ENCODE measurements at places on chromosomes 5 and 9.

DNA sequence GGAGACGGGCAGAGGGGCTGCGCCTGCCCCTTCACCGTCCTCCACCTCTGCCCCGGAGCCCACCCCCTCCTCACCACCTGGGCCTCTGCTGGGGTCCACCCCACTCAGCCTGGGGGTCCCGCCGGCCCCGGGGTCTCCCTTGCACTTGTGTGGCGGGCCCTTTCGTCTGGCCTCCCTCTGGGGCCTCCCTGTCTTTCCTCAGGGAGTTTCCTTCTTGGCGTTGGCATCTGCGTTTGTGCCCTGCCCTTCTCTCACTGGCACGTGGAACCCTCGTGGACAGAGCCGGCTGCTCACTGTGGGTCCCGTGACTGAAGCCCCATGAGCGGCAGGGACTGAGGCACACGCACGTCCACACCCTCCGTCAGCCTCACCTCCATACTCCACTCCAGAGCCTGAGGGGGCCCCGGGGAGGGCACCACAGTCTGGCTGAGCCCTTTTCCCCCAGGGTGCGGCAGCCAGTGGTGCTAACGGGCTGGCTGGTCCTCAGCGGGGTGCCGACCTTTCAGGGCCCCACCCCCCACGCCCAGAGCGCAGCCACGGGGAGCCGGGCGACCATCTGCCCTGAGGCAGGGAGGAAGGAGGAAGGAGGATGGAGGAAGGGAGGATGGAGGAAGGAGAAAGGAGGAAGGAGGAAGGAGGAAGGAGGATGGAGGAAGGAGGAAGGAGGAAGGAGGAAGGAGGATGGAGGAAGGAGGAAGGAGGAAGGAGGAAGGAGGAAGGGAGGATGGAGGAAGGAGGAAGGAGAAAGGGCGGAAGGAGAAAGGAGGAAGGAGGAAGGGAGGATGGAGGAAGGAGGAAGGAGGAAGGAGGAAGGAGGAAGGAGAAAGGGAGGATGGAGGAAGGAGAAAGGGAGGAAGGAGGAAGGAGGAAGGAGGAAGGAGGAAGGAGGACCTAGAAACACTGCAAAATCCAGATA lies 53.0 kb upstream of the NRARP start:
- DNase-seq, result no peak

DNA sequence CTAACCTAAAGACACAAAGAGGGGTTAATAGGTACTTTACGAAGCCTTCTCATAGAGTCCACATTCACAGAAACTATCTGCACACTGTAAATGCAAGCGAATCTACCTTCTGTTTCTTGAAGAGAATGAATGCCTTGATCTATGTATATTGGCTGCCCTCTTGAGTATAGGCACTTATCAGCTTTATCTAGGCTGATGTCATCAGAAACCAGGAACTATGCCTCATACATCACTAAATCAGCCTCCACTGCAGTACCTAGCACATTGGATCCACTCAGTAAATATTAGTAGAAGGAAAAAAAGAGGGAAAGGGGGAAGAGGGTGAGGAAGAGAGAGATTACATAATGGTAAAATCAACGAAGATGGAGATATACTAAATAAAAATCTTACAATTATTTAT lies 477.1 kb downstream of the CAAP1 start:
- DNase-seq, result no peak

DNA sequence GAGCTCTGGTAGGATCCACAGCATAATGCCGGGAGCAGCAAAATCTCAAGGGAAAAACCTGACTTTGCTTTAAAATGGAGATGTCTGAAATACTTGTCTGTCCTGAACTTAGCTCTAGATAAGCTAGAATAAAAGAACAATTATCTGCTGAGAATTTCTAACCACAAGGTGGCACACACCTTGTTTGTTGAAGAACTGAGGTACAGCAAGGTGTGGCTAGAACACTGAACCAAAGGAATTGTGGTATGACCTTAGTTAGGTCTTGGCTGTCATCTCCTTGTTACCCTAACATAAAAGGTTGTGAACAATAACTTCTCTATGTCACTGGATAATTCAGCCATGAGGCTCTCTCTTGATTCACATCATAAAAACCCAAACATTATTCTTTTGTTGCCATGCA lies 72.3 kb upstream of the ANXA1 start:
- DNase-seq, result no peak

- DNase-seq, result no peak
Observed at GRCh38 chr9:68964102-68964541, 49.8 kb downstream of the PRKACG start.

- peak; percentile 32 for DNase-seq
Observed at GRCh38 chr9:133564451-133565116, 30.1 kb downstream of the ADAMTSL2 start.

GRCh38 chr5:178940569-178941360 lies at the start of gene ZNF454:
Gene ZNF454 (plus strand): TSS chr5:178941198. CDS start chr5:178942792, 1,594 bp downstream.
- peak; percentile 97 for DNase-seq

- DNase-seq, result no peak
Observed at GRCh38 chr5:163951069-163951468, 445.6 kb downstream of the MAT2B start.

DNA sequence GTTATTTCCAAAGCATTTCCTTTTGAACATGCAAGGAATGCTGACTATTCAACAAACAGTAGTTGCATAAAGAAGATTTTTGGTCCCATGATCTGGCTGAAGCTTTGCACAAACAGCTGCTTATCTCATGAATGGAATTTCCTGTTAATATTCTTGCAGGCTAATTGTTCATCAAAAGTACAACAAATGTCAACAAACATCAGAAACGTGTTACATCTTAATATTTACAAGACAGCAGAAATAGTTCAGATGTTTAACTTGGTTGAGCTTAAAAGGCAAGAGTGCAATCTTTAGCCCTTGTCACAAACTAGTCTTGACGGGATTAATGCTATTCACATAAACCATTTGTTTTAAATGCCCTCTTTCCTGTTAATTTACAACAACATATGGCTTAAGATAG lies 47.9 kb upstream of the BASP1 start:
- no peak for DNase-seq

DNA sequence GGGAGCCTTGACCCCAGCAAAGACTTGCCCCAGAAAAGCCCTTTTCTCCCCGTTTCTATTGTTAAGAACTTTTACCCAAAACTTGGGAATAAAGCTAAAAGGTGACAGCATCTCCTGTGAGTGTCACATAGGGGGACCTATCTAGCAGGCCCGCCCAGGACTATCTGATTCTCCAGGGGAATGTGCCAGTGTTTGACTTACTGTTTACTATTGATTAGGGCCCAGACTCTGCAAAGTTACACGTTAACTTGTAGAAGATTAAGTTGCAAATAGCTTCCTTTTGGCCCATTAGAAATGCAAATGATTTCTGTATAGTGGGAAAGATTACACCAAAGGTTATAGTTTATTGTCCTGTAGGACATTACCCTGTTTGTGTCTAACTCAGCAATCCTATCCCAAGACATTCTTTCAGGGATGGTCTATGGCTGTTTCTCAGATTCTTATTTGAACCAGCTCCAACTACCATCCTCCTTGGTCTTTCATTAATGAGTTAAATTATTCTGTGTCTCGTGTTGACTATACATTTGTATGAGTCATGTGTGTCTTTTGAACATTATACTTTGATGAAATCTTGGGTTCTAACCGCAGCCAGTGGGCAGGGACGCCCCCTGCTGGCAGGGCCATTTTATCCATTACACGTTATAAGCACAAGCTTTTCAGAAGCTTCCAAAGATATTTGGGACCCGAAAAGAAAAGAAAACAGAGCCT lies 60.7 kb downstream of the HRH2 start:
- peak; percentile 37 for DNase-seq

DNA sequence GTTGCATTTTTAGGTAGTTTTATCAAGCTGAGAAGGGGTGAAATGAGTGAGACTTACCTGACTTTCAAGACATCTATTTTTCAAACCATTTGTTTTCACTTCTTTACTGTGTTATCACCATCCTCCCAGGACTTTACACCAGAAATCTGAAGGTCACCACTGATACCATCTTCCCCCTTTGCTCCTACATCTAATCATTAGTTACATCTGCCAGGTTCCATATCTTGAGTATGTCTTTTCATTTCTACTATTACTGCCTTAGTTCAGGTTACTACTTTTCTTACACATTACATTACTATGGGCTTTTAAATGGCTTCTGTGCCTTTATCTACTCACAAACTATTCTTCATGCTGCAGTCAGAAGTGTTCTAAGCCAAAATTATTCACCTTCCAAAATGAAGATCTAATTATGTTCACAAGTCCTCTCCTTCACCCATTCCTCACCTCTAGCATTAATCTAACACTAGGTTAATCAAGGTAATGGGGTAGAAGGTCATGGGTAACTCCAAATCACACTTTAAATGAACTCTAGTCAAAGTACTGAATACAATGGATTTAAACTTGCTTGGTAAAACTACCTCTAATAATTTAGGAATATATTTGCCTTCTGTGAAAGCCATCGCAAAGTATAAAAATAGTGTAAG lies 2.1 kb upstream of the HSDL2 start:
- DNase-seq, result no peak

GRCh38 chr5:179820483-179821297 lies at the start of gene SQSTM1:
Gene SQSTM1 (plus strand): TSS chr5:179820905. CDS start chr5:179820937, 32 bp downstream.
- DNase-seq, result peak; percentile 76

GRCh38 chr5:146447734-146448380 lies 724 bp downstream of the TCERG1 start:
- DNase-seq, result peak; percentile 33

GRCh38 chr9:117010061-117010460 lies 323.0 kb downstream of the TRIM32 start:
- no peak for DNase-seq

DNA sequence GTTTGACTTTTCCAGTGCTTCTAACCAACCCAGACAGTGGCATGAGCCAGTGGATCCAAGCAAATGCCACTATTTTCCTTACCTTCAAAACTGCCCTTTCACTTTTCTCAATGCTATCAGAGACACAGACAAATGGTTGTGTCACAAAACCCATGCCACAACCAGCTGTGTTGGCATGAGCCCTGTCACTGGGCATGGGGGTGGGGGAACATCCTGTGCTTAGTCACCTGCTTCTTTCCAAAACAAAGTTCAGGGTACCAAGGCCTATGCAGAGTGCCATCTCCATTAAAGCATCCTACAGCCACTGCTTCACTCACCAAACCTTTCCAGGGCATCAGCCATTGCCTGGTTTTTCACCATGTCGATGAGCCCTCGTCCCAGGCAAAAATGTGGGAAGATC lies 30.1 kb downstream of the NIPSNAP3B start:
- no peak for DNase-seq

- DNase-seq, result peak; percentile 3
Observed at GRCh38 chr9:70046274-70047070, 2.8 kb downstream of the MAMDC2 start.

DNA sequence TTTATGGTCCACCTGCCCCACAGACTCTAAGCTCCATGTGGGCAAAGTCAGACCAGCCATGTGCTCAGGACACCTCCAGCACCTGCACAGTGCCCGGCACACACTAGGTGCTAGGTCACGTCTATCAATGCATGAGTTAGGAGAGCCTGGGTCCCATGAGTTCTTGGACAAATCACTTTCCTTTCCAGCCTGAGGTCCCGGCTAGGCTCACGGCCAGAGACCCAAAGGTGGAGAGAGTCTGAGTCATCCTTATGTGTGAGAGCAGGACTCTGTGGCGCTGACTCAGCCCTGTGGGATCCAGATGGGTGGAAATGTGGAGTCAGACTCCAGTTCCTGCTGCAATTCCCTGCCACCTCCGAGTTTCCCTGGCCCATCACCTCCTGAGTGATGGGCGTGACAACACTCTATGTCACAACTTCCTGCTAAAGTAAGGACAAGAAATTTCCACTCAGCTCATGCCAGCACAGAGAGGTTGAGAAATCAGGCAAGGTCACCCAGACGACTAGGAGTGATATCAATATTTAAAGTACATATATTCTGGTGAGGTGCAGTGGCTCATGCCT lies 2.5 kb upstream of the ST6GALNAC4 start:
- peak; percentile 62 for DNase-seq

GRCh38 chr5:35320029-35320428 lies 89.7 kb upstream of the PRLR start:
- DNase-seq, result no peak

DNA sequence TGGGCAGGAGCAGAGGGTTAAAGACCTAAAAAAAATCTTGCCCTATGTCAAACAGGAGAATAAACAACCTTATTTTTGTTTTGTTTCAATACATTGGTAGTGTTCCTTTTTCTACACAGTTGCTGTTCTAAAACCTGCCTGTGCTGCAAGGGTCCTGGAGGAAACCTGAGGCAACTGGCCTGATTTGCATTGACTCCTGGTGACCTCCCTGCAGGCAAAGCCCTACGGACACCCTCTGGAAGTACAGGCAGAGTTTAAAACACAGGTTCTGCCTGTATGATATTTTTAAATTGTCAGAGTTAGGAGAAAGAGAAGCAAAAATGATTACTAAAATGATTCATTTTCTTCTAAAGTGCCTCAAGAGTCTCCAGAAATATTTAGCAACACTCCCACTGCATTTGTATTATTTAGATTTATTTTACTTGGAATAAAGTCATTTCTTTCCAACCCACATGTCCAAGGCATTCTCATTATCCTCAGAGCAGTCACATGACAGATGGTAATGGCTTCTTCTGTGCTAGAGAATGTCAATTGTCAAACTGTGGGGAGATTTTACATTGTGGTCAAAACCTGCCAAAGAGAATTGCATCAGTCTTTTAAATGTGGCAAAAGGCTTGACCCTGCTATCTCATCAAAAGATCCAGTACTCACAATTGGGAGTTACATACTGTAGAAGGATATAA lies 559.6 kb downstream of the CETN3 start:
- DNase-seq, result peak; percentile 61

GRCh38 chr9:26260238-26260637 lies 582.0 kb upstream of the TUSC1 start:
- no peak for DNase-seq

GRCh38 chr5:127844581-127845021 lies 141.4 kb downstream of the CCDC192 start:
- peak; percentile 1 for DNase-seq

GRCh38 chr9:91199739-91200497 lies 161.8 kb downstream of the AUH start:
- DNase-seq, result no peak

DNA sequence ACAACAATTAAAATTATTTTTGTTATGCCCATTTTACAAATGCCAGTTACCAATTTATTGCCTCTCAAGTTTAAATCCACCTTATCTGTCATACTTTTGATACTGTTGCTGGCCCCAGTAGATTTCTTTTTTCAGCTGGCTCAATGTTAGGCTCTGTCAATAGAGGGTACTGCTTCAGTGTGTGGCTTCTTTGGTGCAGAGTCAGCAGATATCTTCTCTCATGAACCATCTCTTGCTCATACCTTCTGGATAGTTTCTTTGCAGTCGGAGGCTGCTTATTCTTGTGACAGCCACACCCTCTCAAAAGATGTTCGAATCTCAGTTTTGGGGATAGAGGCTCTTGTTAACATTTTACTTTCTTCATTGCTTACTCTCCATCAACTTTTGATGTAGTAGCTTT lies 849.9 kb upstream of the SEMA6A start:
- DNase-seq, result no peak

DNA sequence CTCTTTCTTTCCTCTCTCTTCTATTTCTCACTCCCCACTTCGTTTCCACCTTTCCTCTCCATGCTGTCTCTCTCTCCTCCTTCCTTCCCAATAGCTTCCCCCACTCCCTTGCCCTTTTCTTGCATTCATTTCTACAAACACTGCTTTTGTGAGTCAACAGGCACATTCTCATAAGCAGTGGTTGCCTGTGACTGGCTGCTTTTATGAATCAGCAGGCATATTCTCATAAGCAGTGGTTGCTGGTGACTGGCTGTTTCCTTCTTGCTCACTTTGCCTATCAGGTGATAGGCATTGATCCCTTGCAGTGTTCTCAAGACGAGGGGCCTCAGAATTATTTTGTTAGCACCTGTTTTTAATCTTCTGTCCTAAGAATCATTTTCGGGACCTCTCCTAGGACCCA lies 116.1 kb upstream of the ACTBL2 start:
- DNase-seq, result no peak

- no peak for DNase-seq
Observed at GRCh38 chr9:69986970-69987369, 56.7 kb upstream of the MAMDC2 start.

GRCh38 chr5:1565737-1566734 lies 42.3 kb upstream of the LPCAT1 start:
- DNase-seq, result no peak
